ENCODE measurements at places on chromosomes 12 and 14.

DNA sequence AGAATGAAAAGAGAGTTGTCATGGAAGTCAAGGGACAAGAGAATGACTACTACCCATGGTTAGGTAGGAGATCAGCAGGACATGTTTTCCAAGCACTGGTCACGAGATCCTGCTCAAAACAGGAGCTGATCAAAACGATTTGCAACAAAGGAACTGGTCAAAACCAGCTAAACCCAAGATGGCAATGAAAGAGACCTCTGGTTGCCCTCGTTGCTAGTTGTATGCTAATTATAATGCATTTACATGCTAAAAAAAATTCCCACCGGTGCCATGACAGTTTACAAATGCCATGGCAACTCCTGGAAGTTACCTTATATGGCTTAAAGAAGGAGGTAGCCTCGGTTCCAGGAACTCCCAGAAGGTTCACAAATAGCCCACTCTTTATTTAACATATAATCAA lies 95.0 kb upstream of the OTX2 start:
- DNase-seq = no peak

DNA sequence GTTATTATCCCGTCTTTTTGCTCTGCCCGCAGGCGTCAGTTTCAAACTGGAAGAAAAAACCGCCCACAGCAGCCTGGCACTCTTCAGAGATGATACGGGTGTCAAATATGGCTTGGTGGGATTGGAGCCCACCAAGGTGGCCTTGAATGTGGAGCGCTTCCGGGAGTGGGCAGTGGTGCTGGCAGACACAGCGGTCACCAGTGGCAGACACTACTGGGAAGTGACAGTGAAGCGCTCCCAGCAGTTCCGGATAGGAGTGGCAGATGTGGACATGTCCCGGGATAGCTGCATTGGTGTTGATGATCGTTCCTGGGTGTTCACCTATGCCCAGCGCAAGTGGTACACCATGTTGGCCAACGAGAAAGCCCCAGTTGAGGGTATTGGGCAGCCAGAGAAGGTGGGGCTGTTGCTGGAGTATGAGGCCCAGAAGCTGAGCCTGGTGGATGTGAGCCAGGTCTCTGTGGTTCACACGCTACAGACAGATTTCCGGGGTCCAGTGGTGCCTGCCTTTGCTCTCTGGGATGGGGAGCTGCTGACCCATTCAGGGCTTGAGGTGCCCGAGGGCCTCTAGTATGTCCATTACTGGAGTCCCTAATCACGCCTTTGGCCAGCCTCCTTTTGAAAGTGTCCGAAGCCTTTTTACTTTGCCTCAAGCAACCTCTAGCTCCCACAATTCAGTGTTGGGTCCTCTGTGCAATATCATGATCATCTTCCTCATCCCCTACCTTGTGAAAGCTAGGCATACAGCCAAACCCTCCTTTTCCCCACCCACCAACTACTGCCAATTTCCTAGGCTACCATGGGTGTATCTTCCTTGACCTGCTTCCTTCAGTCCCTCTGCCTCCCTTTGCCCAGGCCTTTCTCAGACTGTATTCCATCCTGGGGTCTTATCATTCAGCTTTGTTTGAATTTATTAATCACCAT lies 891 bp downstream of the SPRYD4 start:
- DNase-seq = no peak

DNA sequence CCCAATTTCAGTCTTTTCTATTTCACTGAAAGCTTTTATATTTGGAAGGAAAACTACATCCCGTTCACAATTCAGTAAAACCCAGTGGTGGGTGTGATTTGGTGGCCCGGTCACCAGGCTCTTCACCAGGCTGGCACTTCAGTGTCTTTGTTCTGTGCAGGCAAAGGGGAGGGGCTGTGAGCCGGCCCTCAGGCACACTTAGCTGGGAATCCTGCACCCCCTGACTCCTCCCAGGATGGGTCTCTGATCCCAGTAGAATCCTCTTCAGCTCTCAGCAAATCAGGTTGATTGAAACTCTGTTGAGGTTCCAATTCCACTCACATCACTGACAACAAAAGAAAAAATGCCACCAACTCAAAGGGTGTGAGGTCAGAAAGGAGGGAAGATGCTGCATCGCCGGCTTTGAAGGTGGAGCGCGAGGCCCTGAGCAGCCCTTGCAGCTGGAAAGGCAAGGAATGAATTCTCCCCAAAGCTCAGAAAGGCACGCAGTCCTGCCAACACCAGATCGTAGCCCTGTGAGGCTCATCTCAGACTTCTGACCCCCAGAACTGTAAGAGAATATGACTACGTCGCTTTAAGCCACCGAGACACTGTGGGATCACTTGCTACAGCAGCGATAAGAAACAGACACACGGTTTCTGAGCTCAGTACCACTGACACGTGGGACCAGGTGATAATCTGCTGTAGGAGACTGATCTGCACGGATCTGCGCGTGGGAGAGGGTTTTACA lies 166.6 kb downstream of the PIWIL1 start:
- DNase-seq = no peak

DNA sequence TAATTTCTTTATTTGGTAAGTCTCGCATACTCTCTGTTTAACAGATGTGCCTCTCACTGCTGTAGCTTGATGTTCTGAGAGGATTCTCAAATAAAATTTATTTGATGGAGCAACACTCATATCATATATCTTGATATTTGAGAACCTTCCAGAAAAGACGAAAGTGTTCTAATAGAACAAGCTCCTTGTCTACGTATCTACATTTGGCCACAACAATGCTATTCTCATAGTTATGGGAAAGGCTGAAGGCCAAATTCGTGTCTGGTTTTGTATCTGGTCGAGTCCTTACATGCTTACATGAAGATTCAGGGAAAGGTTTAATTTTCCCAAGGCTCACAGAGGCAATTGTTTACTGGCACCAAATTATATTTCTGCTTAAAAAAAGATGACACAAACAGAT lies 186.7 kb upstream of the SLC38A2 start:
- DNase-seq = no peak

DNA sequence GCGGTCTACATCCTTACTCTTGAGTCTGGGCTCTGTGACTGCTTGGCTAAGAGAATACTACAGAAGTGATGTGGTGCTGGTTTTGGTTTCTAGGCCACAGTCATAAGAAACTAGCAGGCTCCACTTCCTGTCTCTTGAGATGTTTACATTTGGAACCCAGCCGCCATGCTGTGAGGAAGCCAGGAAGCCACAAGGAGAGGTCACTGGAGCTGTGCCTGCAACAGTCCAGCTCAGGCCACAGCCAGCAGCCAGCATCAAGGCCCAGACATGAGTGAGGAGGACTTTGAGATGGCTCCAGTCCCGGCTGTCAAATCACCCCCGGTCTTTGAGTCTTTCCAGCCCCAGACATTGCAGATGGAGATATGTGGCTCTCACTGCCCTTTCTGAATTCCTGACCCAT lies 12.9 kb upstream of the FAM181A start:
- DNase-seq = no peak

DNA sequence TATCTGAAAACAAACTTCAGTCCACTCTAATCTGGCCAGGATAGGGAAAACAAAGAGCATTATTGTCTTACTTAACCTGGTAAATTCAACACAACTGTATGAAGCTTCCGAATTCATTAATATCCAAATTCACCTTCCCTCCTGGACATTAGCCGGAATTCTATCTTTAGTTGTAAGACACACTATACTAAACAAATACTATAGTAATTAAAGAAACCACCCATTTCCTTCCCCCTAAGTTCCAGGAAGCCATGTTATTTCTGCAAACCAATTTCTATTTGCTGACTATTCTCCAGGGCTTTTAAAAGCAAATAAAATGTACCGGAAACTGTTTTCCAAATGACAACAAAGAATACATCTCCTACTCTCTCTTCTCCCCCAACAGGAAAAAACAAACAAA lies 122.7 kb upstream of the MDM1 start:
- no peak for DNase-seq

DNA sequence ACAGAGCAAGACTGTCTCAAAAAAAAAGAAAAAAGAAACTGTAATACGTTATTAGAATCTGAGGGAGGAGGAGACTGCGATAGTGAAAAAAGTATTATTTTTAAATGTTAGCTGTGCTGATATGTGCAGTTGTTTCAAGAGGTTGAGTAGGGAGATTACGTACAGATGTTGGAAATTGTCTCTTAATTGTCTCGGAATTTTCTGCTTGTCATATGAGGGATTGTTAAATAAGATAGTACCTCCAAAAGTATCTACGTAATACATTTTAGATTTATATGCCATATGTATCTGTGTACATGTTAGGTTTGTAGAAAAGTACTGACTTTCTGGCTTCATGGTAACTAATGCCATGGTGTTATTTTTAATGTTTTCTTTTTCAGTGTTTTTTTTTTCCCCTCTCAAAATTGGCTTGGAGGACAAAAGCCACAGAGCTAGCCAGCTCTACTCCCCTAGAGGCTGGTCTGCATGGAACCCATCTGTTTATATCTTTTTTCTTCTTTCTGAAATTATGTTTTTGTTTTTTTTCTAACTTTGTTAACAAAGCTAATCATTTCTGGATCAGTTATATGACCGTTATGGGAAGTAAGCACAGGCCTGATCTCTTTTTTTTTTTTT lies 3.4 kb downstream of the RIMKLB start:
- no peak for DNase-seq

DNA sequence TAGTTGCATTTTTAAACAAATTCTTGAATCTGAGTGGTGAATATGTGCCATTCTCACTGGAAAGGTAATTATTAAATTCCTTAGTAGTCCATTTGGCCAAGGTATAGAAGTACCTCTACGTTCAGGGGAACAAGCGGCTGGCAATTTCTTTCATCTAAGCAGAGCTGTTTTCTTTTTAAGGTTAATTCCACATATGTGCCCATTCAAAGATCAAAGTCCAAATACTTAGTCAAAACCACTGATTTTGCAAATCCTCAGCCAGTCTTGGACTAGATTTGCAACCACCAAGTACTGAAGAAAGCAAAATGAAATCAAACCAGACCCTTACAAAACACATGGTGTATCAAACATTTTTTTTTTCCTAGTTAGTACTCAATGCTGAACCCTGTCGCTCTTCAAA lies 68.7 kb upstream of the JDP2 start:
- DNase-seq = no peak

- DNase-seq = no peak
These were observed 139.5 kb downstream of the SLC38A6 start for GRCh38 chr14:61120576-61120975.

- DNase-seq = no peak
These were observed 25.8 kb downstream of the ACVR1B start for GRCh38 chr12:51977320-51977753.

DNA sequence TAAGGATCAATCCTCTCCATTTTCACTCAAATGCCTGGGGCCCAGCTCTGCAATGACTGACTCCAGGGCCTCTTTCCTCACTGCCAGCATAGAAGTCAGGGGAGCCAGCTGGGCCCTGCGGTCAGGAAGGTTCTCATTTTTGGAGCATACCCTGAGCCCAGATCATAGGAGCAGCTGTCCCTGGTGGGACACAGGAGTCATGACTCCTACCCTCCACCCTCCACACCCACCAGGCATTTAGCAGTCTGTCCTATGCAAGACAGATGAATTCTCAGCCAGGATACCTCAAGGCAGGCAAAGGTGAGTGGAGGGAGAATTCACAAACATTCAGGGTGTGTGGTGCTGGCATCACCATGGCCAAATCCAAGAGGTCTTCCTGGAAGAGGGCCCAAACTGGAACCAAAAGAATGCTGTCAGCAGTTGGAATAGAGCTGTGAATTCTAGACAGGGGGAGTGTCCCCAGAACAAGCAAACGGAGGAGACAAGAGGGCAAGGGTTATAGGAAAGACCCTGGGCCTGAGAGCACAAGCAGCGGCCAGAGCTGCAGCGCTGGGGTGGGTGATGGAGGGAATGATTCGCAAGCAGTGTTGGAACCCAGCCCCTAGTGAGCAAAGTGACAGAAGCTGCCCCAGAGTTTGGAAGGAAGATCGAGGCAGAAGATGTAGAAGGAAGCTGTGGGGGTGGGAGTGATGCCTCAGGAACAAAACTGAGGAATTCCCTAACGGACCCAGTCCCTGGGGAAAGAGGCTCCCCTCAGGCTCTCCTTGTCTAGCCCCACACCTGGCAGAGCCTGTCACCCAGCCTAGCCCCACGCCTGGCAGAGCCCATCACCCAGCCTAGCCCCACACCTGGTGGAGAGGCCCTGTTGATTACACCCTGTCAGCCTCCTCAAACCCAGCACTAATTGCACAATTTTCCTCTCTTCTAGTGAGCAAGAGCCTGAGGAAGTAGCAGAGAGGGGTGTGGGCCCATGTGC lies 4.5 kb upstream of the REM2 start:
- DNase-seq = no peak

GRCh38 chr14:97005934-97006333 lies 208.8 kb downstream of the VRK1 start:
- DNase-seq = no peak

DNA sequence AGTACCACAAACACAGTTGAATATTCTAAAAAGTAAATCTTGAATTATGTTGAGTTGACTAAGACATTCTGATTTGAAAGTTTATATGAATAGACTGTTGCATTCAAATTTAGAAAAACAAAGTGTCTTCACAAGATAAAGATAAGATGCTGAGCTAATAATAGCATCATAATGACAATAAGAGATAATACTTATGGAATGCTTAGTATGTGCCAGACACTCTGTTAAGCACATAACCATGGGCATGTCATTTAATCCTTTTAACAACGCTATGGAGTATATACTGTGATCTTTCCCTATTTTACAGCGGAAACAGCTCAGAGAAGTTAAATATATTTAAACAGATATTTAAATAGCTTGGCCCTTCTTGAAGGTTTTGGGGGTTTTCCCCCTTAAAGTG lies 163.4 kb downstream of the SRGAP1 start:
- no peak for DNase-seq

DNA sequence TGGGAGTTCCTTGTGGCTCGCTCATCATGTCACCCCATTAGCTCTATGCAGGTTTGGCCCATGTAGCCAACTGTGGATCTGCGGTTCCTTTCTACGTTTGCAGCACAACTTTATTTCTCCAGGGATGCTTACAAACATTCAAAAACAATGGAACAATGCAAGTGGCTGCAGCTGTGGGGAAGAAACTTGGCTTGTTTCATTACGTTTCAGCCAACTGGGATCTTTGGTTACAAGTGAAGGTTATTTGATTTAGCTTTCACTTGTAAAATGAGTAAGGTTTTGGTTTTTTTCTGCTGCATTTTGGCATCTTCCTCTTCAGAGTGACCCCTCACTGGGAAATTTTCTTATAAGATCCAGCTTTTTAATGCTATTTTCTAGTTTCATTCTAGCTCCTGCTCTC lies 105.9 kb downstream of the PLXNC1 start:
- no peak for DNase-seq

Measured in T-helper 2 cell treated with Interferon-gamma antibody and Interleukin-4, amounts not matched to agents 5 μg/mL and 100 μg/mL, for 36 hours (primary cell).